ENCODE measurements at places on chromosomes 2 and 18.

- DNase-seq = no peak
Measured at GRCh38 chr2:3646446-3646845, 11.6 kb upstream of the ALLC start.

- no peak for DNase-seq
Measured at GRCh38 chr2:235745597-235745996, 251.8 kb downstream of the AGAP1 start.

DNA sequence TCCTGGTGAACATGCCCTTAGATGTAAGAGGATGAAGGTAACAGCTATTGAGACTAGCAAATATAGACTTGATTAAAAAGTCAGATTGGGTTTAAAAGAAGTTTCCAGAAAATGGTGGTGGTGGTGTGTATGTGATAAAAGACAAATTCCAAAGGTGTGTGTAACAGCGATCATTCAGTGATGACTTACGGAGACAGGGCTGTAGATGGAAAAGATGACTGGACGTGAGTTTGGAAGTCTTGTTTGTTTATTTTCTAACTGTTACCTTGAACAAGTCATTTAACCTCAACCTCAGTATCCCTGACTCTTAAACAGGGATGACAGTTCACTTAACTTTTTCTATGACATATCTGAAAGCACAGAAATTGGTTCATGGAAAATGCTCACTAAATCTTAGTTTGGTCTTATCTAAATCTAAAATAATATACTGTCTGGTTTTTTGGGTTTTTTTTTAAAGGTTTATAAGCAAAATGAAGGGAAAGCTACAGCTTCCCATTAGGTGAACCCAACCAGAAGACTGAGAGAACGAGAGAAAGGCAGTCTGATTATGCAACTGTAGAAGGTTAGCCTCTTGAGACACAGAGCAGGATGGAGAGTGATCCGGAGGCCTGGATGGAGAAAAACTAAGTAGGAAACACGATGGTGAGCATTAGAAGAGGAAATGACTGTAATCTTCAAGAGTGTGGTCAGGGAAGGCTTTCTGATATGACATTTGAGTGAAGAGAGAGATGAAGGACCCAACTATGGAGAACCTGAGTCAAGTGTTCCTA is 71.9 kb downstream of the TCF4 start:
- no peak for DNase-seq

- DNase-seq = no peak
Measured at GRCh38 chr2:229431327-229431954, 160.4 kb upstream of the PID1 start.

- DNase-seq = no peak
Measured at GRCh38 chr2:38528008-38528442, 74.7 kb downstream of the HNRNPLL start.

GRCh38 chr2:39099870-39100728 is 20.8 kb downstream of the SOS1 start:
- DNase-seq = no peak
